Uterus (tissue), 4 donors: ENCODE measurements at places on chromosomes 12 and 14. TPM values are rescaled to one million over a fixed set of nuclear protein-coding genes. Genes with fewer than 3 reads are reported as not detected.

The STXBP6 gene
- total RNA-seq = 15.4 TPM

The SPIC gene
- total RNA-seq = not detected

The SERPINA10 gene
- not detected for total RNA-seq

- no peak for DNase-seq
Measured at GRCh38 chr12:123120452-123121166, 30.3 kb downstream of the PITPNM2 start.

- peak; percentile 94 for DNase-seq
Measured at GRCh38 chr12:109110988-109111495, 5.3 kb upstream of the ACACB start.

DNA sequence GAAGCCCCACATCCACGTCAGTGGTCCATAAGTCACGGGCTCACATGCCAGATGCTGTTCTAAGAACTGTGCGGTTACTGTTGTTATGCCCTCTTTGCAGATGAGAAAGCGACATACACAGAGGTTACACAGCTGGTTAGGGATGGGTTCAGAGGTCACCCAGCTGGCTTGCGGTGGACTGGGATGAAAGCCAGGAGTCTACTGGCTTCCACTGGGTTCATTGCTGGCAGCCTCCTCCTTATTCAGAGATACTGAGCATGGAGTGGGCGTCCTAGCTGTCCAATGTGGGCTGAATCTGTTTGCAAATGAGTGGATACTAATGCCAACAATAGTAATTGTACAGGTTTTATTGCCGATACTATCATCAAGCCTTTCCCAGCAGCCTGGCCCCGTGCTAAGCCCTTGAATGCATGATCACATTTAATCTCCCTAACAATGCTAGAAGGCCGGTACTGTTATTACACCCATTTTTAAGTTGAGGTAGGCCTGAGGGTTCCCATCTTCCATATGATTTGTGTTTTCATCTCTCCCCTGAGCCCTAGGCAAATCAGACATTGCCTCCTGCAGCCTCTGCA lies 129.1 kb downstream of the PLXNC1 start:
- no peak for DNase-seq

DNA sequence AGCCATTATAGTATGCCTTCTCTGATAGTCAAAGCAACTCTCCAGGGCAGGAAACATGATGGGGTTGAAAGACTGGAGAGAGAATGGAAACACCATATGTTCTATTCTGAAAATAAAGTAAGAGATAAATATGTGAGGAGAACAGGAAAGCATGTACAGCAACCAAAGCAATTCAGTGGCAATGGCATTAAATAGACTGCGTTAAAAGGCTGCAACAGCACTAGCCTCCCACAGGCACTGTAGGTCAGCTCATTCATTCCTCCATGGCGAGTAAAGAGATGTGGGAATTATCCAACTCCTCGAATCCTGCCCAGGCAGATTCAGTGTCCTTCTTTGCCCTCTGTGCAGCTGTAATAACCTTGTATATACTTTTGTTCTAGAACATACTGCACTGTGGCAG lies 43.8 kb downstream of the ANO6 start:
- no peak for DNase-seq

- DNase-seq = no peak
Measured at GRCh38 chr12:108793756-108794441, 62.6 kb upstream of the CORO1C start.

DNA sequence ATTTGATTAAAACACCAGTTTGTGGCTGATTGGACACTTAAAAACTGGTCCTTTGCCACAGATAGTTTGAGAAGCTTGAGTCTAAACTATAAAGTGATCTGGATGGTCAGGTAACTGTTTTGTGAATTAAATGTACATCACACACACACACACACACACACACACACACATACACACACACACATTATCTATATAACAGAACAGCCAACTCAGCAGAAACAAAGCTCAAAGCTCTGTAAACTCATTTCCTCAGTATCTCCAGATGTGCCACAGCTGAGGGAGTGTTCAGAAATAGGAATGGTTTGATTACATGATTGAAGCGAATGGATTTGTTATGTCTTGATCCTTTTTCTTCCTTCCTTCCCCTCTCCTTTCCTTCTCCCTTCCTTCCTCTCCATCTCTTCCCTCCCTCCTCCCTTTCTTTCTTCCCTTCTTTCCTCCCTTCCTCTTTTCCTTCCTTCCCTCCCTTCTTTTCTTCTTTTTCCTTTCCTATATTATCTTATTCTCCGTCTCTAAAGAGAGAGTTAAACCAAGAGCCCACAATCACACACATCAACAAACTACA lies 100.3 kb downstream of the LLPH start:
- DNase-seq = no peak

DNA sequence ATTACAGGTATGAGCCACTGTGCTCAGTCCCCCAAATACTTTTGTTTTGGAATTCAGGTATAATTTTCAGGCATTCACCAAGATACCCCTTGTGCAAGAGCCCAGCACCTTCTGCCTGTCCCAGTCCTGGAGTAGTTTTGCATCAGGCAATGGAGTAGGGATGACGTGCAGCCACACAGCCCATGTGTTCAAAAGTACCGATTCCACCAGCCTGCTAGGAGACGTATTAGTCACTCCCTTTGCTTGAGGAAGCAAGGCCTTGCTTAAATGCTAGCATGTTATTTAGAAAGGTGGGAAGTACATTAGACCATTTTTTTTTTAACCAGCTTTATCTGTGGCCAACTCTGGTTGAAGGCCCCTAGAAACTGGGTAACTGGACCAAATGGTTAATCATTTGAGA lies 15.0 kb upstream of the GALNT16 start:
- no peak for DNase-seq
